ENCODE measurements at places on chromosomes 12 and 14.

DNA sequence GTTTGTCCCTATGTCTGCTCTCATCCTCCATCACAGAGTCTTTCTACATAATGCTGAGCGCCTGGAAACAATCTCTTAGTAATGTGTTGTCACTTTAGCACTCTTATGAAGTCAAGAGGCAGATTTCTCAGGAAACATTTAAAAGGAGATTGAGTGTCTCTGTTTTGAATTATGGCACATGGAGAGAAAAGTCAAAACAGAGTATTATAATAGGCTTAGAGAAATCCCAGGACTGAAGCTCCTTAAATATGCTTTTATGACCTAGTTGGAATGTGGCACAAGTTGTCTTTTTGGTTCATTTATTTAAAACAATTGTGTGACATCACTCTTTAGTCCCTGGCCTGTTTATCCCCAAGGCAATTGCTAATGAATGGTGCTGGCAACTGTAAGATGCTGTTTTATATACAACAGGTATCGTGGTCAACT lies 117.8 kb upstream of the HIF1A start:
- no peak for DNase-seq

GRCh38 chr14:51609251-51609954 lies 42.3 kb upstream of the FRMD6 start:
- no peak for DNase-seq

- DNase-seq, result no peak
Observed at GRCh38 chr12:92146497-92147224, 1.0 kb upstream of the BTG1 start.

- no peak for DNase-seq
Observed at GRCh38 chr14:92486881-92487280, 26.7 kb upstream of the RIN3 start.

DNA sequence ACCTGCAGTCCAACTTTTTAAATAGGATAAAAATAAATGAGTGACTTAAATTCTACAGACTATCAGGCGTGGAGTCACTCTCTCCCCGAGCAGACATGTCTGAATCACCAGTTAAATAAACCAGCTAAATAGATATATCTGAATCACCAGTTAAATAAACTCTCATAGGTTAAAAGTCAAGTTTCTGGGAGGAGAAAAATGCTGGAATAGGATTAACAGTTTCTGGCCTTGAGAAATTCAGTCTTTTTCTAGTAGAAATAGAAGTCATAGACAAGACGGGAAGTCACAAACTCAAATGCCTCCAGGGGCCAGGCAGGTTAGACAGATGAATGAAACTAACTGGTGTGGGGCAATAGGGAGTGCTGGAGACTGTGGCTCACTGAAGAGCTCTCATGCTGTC lies 258.6 kb upstream of the TMEM132C start:
- DNase-seq, result no peak

DNA sequence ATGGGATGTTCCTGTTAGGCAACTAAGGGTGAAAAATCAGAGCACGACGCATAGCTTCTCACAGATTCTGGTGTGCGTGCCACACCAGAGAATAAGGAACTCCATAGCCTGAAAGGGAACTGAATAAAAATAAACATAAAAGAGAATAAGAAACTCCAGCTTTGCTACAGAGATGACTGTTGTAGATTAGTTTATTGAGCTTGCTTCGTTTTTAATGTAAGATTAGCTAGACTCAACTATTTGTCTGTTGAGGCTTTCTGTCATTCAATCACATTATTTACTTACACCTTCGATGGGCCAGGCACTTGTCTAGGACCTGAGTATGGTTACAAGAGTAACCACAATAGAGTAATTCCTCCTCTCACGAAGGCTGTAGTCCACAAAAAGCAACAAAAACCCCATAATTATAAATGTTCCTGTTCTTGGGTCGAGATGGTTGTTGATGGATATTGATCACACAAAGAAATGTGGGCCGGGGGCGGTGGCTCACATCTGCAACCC lies 807 bp upstream of the ZCCHC8 start:
- no peak for DNase-seq

- no peak for DNase-seq
Observed at GRCh38 chr12:12441843-12442461, 85.1 kb downstream of the BORCS5 start.

DNA sequence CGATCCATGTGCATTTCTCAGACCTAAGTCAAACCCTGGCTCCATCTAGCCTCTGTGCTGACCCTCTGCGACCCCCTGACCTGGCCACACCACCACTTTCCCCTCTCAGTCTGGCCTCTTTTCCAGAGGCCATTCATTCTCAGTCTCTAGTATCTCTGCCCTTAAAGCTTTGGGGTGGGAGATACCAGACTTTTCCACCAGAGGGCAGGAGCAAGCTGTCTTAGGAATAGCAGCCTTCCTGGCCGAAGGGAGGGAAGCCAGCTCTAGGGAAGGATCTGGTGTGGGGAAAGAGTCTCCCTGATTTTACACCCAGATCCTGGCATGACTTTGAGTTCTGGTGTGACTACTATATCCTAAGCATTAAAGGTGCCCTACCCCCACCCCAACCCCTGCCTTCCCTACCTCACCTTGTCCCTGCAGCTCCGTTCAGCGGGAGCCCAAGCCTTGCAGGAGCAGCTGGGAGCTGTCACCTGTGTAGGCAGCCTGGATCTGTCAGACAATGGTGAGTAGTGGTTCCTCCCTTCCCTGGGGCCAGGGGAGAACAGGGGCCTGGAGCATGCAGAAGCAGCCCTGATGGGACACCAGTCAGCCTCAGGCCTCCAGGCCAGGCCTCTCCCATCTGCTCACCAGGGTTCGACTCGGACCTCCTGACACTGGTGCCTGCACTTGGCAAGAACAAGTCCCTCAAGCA lies 6.6 kb downstream of the CARMIL3 start:
- DNase-seq, result no peak

GRCh38 chr12:3137268-3137781 lies 60.1 kb downstream of the TSPAN9 start:
- no peak for DNase-seq

DNA sequence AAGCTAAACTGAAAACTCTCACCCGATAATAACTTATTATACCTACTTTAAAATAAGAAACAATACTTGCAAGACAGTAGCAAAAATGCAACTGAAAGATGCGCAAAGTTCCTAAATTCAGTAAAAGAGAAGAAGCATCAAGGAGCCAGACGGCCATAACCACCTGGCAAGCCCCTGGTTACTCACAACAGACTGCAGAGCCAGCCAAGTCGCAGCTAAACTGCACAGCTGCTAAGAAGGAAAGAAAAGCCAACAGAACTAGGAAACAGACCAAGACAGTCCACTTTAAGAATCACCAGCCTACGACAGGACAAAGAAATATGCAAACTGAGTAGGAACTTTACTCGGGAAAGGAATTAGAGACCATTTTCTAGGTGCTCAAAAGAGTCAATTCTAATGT lies 127.9 kb downstream of the TMTC1 start:
- DNase-seq, result no peak

DNA sequence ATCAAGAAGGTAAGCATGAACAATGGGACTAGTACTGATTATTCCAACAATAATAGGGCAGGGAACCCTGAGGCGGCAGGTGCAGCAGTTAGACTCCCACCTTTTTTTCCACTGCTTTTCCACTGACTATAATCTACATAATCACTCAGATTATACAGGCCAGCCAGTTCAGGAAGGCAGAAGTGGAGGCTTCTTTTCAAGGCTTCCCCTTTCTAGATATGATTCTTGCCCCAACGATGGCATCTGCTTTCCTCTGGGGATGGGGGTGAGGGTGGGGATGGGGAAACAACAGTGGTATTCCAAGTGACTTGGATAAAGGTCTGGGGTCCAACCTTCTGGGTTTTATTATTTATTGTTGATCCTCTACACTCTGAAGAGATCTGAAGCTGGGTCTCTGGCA lies 331 bp downstream of the NCKAP1L start:
- no peak for DNase-seq

- no peak for DNase-seq
Observed at GRCh38 chr12:120119271-120119973, 2.9 kb upstream of the RAB35 start.

DNA sequence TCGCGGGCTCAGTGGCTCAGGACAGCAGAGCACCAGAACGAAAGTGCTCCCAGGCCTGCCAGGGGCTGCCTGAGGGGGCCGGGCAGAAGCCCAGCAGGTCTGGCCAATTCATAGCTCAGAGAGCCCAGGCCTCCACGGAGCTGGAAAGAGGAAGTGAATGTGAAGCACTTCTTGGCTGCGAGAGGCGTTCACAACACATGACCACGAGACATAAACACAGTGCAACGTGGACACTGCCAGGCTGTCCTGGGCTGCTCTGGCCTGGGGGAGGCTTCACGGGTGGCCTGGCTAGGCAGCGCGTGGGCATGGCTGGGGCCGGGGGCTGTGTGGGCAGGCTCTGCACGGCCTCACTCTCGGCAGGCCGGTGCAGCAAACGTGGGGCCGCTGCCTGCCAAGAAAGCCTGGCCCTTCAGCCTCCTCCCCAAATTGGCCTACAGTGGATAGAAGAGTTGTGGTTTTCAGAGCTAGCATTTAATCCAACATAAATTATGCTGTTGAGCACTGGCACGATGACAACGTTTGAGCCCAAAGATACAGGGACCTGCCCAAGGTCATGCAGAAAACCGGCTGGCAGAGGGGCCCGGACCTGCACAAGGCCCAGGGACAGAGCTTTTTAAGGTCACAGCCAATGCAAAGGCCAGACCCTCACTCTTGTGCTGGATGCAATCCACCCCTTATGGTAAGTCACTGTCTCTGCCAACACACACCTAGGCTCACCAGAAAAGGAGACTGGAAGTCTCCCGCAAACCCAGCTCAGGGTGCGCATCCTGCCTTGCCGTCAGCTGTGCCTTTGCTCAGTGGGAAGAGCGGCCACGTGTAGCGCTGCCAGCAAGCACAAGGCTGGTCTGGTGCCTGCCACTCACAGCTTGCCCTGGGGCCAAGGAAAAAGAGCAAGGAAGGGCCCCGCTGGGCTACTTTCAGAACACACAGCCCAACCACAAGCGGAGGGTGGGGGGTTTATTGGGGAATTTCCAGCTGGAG lies 8.6 kb downstream of the SLC25A29 start:
- no peak for DNase-seq

DNA sequence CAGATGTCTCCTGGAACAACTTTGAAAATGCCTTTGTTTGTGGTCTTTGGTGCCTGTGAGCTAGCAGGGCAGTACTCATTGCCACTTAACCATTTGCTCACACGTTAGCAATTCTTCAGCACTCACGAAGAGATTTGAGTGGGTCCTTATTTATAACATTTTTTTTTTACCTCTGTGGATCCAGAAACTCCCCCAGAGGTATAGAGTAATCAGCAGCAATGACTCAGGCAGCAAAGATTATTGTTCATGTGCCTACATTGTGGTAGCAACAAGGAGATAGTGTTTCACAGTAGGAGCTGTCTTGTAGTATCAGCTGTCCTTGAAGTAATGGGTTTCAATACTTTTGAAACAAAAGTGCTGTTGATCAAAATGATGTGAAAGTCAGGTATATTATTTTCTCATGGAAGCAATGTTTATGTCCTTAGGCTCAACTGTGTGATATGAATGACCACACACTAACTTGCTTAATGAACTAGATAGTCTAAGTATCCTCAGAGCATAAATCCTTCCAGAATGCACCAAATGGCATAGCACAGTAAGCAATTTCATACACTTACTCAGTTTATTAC lies 304.1 kb downstream of the EGLN3 start:
- no peak for DNase-seq

DNA sequence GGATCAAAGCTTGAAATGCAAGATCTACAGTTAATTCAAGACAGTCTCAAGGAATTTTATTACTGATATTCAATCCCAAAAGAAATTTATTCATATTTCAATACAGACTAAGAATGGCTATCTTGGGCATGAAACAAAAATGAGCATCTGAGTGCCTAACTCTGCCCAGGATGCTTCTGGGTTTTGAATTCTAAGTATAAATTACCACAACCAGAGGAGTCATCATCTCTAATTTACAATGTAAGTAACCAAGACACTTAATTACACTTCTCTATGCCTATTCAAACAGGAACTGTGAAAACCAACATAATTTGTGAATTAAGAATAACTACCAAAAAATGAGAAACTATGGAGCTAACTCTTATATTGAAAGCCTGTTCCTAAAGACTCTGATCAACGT lies 14.1 kb downstream of the OSBPL8 start:
- no peak for DNase-seq

DNA sequence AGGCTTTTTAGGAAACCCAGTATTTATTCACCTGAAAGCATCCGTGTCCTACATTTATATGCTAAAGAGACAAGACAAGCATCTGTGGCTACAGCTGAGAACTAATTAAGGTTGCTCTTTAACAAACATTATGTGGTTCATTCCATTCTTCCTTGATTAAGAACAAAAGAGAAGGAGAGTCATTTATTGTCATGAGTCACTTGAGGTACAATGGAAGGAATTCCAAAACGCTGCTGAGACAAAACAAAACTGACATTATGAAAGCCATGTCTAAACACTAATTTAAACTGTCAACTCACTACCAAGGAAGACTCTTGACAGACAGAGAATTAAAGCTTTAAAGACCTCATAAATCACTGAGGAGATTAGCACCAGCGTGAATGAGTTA lies 214.4 kb downstream of the BMP4 start:
- no peak for DNase-seq

GRCh38 chr14:89206389-89207031 lies 210.5 kb downstream of the FOXN3 start:
- DNase-seq, result no peak

DNA sequence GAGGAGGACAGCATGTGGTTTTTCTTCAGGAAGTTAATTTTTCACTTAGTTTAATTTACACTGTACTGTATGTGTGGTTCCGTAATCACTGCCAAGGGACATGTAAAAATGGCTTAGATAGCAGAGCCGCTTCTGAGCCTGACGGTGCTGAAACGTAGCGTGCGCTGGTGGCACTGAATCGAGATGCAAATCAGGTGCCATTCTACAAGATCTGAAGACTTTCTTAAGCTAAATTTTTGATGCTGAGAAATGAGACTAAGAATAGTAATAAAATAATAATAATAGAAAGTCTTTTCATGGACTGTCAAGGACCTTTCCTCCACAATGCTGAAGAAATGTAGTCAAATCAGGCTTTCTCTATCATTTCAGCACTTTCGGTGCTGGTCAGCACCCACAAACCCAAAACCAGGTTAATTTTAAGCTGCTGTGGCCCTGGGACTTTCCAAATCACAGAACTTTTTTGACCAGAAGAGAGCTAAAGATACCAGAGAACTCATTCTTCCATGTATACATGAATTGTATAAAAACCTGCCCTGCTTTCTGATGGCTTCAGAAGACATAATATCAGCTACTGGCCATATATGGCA lies 183.3 kb upstream of the LMO3 start:
- no peak for DNase-seq

DNA sequence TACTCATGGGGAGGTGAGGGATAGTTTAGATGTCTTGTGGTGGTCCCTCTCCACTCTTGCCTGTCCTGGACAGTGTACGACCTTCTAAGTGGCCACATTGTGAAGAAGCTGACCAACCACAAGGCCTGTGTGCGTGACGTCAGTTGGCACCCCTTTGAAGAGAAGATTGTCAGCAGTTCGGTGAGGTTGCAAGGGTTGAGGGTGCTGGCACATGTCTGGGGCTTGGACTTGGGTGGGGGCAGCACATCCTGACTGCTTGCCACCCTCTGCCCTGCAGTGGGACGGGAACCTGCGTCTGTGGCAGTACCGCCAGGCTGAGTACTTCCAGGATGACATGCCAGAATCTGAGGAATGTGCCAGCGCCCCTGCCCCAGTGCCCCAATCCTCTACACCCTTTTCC lies 7.6 kb upstream of the FITM1 start:
- no peak for DNase-seq

- no peak for DNase-seq
Observed at GRCh38 chr12:107415834-107416233, 269.8 kb upstream of the PWP1 start.

GRCh38 chr12:64665514-64665913 lies 55.2 kb downstream of the RASSF3 start:
- DNase-seq, result no peak

GRCh38 chr12:98821866-98822265 lies 176.8 kb downstream of the APAF1 start:
- no peak for DNase-seq
